Heart right ventricle (tissue), 16 donors: ENCODE measurements at places on chromosomes 3 and 15. TPM values are rescaled to one million over a fixed set of nuclear protein-coding genes. Genes with fewer than 3 reads are reported as not detected.

The LSG1 gene
- total RNA-seq, result 18.6 TPM

The ITGA11 gene
- total RNA-seq, result 8.0 TPM

- no peak for DNase-seq
Observed at GRCh38 chr3:59115364-59116232, 65.8 kb upstream of the CFAP20DC start.

GRCh38 chr3:146561463-146561862 lies 17.1 kb upstream of the PLSCR1 start:
- no peak for DNase-seq

- DNase-seq, result no peak
Observed at GRCh38 chr3:89932882-89933281, 825.5 kb downstream of the EPHA3 start.

- DNase-seq, result no peak
Observed at GRCh38 chr3:167078070-167078622, 302.0 kb downstream of the ZBBX start.

GRCh38 chr3:58042947-58043707 lies 34.9 kb downstream of the FLNB start:
- DNase-seq, result no peak

GRCh38 chr15:29740692-29741311 lies 81.5 kb downstream of the TJP1 start:
- DNase-seq, result no peak

GRCh38 chr15:65208647-65209046 lies 2.6 kb downstream of the CILP start:
- DNase-seq, result no peak

- DNase-seq, result no peak
Observed at GRCh38 chr3:126891791-126892190, 91.1 kb upstream of the PLXNA1 start.

The SLC22A13 gene
- total RNA-seq, result not detected

The PLSCR2 gene
- total RNA-seq, result not detected

DNA sequence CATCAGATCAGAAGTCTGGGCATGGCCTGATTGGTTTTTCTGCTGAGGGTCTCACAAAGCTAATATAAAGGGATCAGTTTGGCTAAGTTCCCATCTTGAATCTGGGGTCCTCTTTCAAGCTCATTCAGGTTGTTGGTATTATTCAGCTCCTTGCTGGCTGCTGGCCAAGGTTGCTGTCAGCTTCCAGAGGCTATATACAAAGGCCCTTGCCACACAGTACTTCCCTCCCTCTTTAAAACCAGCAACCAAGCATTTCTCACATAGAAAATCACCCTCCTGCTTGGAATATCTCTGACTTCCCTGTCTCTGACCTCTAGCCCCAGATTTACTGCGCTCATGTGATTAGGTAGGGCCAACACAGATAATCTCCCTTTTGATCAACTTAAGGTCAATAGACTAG lies 442.9 kb downstream of the ERC2 start:
- no peak for DNase-seq

The SLC38A3 gene
- 8.8 TPM for total RNA-seq

DNA sequence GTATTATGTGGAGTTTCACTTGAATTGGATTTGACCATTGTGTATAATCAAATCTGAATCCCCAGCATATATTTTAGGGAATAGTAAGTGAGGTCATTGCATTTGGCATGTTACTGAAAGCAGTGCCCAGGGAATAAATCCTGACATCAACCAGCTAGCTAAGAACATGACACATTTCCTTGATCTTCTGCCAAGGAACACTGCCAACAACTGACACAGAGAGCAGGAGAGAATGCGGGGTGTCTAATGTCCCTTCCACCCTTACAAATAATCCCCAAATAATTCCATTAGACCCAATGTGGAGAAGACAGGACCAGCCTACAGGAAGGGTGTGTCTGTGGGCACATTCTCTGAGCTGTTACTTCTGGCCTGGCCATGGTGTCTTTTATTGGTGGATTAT lies 30.6 kb upstream of the UBE3A start:
- peak; percentile 74 for DNase-seq

GRCh38 chr3:38724392-38724736 lies 74.9 kb upstream of the SCN5A start:
- no peak for DNase-seq

- DNase-seq, result no peak
Observed at GRCh38 chr3:8387571-8387970, 114.1 kb upstream of the LMCD1 start.

GRCh38 chr3:51887620-51888019 lies 12.2 kb upstream of the IQCF5 start:
- DNase-seq, result no peak
